ENCODE measurements at places on chromosomes 12 and 14.

DNA sequence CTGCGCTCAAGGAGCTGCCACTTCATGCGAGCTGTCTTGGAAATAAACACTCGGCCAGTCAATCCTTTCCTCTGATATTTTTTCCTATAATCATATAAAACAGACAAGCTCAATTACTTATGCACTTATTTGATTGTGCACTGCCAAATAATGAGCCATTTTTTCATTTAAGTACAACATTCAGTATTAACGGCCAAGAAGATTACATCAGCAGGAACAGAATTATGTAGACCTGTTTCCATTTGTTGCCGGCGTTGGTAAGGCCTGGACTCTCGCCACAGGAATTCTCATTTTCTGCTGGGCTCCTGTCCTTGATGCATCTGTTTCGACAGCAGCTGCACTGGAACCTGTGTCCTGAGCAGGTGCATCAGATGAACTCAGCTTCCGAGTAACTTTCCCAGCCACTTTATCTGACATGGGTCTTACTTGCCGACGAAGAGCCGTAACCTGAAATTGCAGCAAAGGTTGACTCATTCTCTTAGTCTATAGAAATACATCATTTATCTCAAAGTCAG, 110.2 kb downstream of the KIF21A start:
- DNase-seq = no peak

DNA sequence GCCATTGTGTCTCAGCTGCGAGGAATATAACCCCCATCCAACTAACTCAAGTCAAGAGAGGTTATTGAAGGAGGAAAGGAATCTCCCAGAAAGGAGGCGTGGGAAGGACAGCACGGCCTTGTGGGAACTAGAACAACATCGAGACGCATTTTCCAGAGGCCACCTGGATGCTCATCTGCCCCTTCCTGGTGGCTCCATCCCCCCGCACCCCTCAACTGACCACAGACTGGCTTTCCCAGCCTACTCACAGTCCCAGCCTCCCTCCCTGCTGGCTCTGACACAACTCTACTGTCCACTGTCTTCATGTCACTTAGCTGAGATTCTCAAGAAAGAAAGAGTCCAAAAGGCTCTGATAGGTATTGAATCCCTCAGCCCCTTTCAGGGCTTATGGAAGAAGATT, 66.0 kb upstream of the CLMN start:
- no peak for DNase-seq

DNA sequence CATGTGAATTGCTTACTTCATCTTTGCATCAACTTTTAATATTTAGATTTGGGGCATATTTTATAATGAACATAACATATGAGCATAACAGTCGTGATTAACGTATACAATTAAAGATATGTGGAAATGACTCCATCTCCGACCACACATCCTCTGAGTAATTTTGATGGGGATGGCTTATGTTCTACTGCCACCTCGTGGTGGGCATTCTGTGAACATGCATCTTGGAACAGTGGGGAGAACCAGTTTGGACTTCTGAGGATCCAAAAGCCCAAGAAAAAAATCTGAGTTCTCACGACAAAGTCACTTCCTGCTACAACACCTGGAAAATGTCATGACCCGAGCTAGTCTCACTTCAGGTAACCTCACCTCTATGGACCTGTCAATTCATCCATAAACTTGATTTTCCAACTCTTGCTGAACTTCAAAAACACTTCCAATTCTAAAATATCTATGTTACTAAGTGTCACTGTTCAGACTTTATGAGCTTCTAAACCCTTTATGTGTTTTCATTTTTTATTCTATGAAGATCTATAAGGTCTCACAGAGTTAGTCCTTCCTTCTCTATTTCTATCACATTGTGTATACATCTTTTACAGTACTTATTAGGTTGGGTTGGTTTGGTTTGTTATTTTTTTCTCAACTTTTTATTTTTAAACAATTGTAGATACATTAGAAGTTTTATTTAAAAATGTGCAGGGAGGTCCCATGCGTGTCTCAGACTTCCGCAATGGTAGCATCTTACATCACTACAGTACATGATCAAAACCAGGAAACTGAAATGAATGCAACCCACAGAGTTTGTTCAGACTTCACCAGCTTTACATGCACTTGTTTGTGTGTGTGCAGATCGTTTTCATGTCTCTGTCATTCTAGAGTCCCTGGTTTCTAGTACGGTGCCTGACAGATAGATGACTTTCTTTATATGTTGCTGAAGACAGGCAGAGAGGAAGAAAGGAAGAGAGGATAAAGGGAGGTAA, 38.2 kb upstream of the STAB2 start:
- DNase-seq = peak; percentile 10

DNA sequence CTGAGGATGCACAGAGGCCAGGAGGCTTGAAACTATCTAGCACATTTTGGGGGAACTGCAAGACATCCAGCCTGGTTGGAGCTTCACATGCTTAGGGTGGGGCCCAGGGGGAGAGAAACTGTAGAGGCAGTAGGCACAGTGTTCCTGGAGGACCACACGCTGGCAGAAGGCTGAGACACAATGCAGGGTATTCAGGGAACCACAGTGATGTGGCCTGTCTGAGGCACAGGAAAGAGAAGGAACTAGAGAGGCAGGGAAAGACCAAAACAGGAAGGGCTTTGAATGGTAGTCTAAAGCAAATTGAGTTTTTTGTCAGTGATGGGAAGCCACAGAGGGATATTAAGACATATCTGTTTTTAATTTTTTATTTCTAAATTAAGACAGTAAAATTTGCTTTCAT, 100.2 kb upstream of the PRICKLE1 start:
- DNase-seq = no peak

GRCh38 chr12:29004066-29004935, 144.8 kb upstream of the FAR2 start:
- DNase-seq = no peak

GRCh38 chr14:54837508-54838149, 65.0 kb downstream of the GCH1 start:
- DNase-seq = no peak

Measured in AG04449 (cell line).